ENCODE measurements at places on chromosomes 12 and 14.

DNA sequence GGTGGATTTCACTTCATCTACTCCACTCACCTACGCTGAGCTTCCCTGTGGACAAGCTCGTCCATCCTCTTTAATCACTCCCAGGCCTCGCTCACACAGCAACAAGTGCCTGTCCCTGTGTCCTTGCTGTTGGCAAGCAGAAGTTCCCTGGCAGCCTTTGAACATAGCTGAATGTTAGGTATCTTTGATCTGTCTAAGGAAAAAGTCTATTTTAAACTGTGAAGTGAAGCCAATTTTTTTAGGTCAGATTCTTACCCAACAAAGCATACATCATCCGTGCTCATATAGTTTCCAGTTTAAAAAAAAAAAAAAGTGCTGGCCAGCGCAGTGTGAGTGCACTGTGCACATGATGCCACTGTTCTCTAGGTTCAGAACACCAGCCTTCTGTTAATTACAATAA is 36.3 kb downstream of the PPP2R5C start:
- DNase-seq = no peak

DNA sequence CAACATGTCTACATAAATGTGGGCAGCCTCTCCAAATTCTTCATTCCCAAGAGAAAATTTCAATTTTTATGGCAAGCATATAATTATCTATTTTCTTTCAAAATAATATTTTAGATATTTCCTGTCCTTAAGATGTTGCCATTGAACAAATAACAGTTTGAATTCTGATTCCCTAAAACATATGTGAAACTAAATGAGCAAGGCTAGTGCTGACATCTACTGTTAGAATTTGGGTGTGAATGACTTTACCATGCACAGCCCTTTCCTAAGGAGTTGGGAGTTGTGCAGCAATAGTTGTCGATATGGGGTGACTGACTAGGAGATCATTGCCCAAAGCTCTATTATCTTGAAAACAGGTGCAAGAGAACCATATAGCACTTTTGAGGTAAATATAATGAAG is 108.2 kb upstream of the SLC38A4 start:
- DNase-seq = no peak

GRCh38 chr12:124497039-124497438 is 70.4 kb downstream of the NCOR2 start:
- no peak for DNase-seq

DNA sequence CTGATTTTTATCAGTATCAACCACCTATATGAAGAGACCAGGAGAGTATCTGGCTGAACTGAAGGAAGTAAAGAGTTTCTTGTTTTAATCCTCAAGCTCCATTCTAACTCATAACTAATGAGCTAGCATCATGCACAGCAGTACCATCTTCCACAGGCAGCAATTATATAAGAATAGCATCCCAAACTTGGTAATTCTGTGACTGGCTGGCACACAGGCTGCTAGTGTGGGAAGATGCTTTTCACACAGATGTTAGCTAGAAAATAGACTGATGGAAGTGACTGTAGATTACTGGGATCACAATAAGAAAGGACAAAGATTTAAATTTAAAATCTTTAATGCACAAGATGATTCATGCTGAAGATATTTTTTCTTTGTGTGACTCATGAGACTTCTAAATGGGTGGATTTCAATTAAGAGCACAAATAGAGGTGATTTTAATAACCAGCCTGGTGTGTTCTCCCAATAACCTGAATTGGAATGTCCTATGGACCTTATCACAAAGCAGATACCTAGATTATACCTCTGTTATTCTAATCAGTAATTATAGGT is 417.7 kb upstream of the ATXN7L3B start:
- no peak for DNase-seq

- DNase-seq = peak; percentile 33
Measured at GRCh38 chr12:78863482-78864402, 832 bp upstream of the SYT1 start.

- DNase-seq = no peak
Measured at GRCh38 chr12:79008591-79008990, 144.0 kb downstream of the SYT1 start.

GRCh38 chr12:9634177-9634803 is 26.6 kb upstream of the KLRB1 start:
- DNase-seq = peak; percentile 58

- DNase-seq = peak; percentile 82
Measured at GRCh38 chr14:74945852-74946658, 9.3 kb downstream of the PGF start.

- DNase-seq = no peak
Measured at GRCh38 chr12:123148655-123149054, 2.2 kb downstream of the PITPNM2 start.

DNA sequence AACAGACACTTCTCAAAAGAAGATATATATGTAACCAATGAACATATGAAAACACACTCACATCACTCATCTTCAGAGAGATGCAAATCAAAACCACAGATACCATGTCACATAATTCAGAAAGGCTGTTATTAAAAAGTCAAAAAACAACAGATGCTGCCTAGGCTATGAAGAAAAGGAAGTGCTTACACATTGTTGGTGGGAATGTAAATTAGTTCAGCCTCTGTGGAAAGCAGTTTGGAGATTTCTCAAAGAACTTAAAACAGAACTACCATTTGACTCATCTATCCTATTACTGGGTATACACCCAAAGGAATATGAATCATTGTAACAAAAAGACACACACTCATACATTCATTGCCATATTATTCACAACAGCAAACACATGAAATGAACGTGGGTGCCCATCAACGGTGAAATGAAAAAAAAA is 35.1 kb downstream of the EIF2S3B start:
- DNase-seq = no peak

GRCh38 chr14:26400373-26400772 is 197.5 kb downstream of the NOVA1 start:
- no peak for DNase-seq

GRCh38 chr14:53751650-53752049 is 205.0 kb downstream of the BMP4 start:
- DNase-seq = no peak

- DNase-seq = no peak
Measured at GRCh38 chr12:85558684-85559083, 277.5 kb downstream of the RASSF9 start.

GRCh38 chr12:67354966-67355365 is 85.8 kb downstream of the CAND1 start:
- DNase-seq = no peak

- no peak for DNase-seq
Measured at GRCh38 chr14:96037891-96038557, 1.1 kb upstream of the C14orf132 start.

GRCh38 chr12:93059925-93060665 is 131.0 kb upstream of the EEA1 start:
- DNase-seq = no peak

DNA sequence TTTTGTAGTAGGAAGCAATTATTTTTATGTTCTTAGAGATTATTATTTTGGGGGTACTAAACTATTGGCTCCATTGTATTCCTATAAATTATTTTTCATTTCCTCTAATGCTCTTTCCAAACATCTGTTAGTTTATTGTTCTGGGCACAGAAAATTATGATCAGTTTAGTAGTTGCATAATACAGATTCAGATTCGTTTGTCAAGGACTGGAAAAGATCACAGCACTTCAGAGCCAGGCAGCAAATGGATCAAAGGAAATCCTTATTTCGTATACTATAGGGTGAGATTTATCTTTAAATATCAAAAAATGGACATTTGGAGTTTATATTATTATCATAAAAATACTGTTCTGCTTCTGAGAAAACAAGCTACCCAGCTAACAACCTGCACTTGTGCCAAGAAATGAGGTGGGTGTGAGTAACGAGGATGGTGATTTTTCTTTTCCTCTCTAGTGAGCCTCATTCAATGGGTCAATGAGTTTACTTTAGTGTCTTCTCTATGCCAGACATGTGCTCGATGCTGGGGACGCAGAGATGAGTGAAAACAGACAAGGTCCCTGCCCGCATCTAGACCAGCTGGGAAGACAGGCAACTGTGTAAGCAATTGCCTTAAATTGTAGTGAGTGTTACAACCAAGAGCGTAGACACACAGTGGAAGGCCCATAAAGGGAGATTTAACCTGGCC is 208.6 kb upstream of the PLXNC1 start:
- DNase-seq = no peak

- DNase-seq = no peak
Measured at GRCh38 chr14:64394423-64394822, 6.3 kb downstream of the MTHFD1 start.

GRCh38 chr14:38302966-38303365 is 47.1 kb upstream of the CLEC14A start:
- DNase-seq = no peak
